ENCODE measurements at places on chromosomes 2 and 18. TPM values are rescaled to one million over a fixed set of nuclear protein-coding genes. Genes with fewer than 3 reads are reported as not detected.

MYOM1 gene
- total RNA-seq: 0.12 TPM

SOX11 gene
- total RNA-seq: not detected

FRZB gene
- not detected for total RNA-seq

CREG2 gene
- 0.64 TPM for total RNA-seq

TLX2 gene
- total RNA-seq: not detected

Data from mammary epithelial cell (primary cell).